ENCODE measurements at places on chromosomes 4 and X.

GRCh38 chr4:135249024-135249423 is 1047.4 kb upstream of the PABPC4L start:
- DNase-seq: no peak

DNA sequence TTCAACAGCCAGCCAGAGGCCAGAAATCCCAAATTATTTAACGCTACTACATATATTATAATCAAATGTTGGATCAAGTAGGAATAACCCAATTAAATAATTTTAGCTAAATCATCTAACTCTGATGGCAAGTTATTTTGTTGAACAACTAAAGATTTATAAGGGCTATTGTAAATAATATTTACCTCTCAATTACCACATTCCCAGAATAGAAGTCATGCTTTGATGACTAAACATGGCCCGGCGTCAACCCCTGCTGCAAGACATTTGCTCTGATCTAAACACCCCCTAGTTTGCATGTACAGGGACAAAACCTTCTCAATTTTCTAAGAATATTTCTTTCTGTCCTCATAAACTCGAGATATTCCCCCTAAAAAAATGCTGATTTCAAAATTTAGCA is 14.2 kb downstream of the VEGFC start:
- DNase-seq: no peak

GRCh38 chr4:62070291-62070852 is 870.2 kb downstream of the ADGRL3 start:
- no peak for DNase-seq

DNA sequence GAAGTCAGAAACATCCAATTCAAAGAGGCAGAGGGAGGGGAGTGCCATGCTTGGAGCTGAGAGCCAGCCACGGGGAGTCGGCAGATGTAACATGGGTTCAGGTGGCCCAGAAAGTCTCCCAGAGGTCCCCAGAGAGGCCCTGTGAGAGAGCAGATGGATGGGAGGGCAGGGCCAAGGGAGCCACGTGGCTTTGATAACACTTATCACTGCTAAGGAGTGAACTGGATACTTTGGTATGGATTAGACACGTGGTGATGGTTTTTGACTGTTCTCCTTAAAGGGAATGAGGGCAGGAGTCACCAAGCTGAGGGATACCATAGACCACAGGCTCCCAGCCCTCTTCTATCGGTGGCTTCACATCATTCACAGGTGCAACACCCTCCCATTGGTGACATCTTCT is 13.7 kb downstream of the CCKAR start:
- DNase-seq: no peak

DNA sequence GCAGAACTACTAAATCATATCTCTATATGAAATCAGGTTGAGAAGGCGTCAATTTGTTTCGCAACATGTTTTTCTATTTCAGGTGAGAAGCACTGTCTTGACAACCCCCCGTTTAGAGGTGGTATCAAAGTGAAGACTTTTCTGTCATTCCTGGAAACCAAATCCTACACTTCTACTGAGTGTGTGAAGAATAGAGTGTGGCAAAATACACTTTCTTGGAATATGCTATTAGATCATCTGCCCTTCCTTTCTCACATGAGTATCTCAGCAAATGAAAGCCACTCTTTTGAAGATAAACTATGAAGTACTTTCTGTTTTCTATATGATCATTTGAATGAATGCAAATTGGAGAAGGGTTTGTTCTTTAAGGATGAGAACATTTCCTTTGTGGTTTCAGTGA is 174.0 kb upstream of the FMR1 start:
- DNase-seq: peak; percentile 57

GRCh38 chr4:113444386-113444785 is 317.2 kb downstream of the CAMK2D start:
- DNase-seq: no peak

DNA sequence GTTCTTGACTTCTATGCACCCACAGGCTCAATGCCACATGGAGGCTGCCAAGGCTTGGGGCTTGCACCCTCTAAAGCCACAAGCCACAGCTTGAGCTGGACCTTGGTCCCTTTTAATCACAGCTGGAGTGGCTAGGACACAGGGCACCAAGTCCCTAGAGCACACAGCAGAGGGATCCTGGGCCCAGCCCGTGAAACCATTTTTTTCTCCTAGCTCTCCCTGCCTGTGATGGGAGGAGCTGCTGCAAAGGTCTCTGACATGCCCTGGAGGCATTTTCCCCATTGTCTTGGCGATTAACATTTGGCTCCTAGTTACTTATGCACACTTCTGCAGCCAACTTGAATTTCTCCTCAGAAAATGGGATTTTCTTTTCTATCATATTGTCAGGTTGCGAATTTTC is 410.9 kb downstream of the GRID2 start:
- DNase-seq: no peak

DNA sequence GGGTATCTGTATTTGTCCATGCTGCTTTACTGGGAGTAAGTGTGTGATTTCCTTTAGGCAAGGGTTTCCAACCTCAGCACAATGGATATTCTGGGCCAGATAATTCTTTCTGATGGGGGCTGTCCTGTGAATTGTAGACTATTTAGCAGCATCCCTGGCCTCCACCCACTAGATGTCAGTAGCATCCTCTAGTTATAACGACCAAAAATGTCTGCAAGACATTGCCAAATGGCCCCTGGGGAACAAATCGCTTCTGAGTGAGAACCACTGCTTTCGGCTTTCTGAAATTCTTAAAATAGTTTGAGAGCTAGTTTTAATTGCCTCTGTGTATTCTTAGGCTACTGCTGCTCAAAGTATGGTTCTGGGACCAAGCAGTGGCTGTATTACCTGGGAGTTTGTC is 81.2 kb upstream of the GPM6B start:
- peak; percentile 31 for DNase-seq

GRCh38 chr4:45284400-45285085 is 558.2 kb upstream of the GNPDA2 start:
- no peak for DNase-seq

GRCh38 chr4:61374447-61374891 is 174.3 kb downstream of the ADGRL3 start:
- no peak for DNase-seq

DNA sequence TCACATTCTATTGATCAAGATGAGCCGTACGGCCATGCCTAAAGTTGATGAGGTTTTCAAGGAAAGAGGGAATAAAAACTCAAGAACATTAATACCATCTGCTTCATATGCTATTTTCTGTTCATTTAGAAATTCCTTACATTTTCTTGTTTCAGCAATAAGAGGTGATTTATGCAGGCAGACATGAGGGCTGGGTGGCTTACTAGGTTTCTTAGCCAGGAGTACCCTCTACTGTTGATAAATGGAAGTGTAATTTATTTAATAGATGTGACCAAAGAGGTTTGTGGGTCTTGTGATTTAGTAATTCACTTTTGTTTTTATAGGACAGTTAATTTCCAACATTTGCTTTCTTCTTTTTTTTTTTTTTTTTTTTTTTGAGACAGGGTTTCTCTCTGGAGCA is 6.4 kb upstream of the SMIM9 start:
- peak; percentile 78 for DNase-seq

DNA sequence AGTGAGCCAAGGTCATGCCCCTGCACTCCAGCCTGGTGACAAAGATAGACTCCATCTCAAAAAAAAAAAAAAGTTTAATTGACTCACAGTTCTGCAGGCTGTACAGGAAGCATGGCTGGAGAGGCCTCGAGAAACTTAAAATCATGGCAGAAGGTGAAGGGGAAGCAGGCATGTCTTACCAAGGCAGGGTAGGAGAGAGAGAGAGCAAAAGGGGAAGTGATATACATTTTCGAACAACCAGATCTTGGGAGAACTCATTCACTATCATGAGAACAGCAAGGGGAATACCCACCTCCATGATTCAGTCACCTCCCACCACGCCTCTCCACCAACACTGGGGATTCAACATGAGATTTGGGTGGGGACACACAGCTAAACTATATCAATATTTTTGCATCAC is 315.2 kb upstream of the HTR2C start:
- no peak for DNase-seq

- DNase-seq: peak; percentile 10
Observed at GRCh38 chr4:108885211-108885610, 122.4 kb upstream of the ETNPPL start.

DNA sequence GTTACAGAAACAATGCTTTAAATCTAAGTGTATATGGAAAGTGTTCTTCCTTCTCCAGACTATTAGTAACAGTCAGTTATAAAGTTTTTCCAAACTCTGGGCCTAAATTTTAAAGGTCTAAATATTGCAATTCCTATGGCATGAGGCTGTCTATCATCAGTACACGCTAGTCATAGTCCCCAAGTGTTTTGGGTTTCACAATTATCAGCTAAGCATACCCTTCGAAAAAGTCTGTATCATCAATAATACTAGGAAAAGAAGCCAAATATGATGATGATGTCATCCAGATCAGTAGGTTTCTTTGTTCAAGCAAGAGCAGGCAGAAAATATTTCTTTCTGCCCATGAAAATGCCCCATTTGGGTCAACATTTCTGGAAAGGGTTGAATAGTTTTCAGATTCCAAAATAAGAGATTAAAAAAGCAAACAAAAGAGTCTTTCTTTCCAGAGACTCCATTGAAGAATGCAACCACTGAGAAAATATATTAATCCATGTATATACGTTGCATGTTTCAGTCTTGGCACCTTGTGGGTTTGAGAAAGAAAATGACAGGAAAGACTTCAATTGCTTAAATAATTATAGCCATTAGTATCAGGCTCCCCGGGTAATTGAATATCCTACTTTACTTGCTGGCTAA is 173.8 kb downstream of the CAMK2D start:
- no peak for DNase-seq

Data from OCI-M1 (cell line).